ENCODE measurements at places on chromosomes 2 and 18. TPM values are rescaled to one million over a fixed set of nuclear protein-coding genes. Genes with fewer than 3 reads are reported as not detected.

Gene SERPINB11
- 0.93 TPM for total RNA-seq

Gene PLEK
- total RNA-seq, result 7.2 TPM

Gene SIGLEC15
- total RNA-seq, result 0.99 TPM

Gene CRYGC
- 1,741 TPM for total RNA-seq

Gene C2orf80
- total RNA-seq, result not detected

Gene TACR1
- 1.4 TPM for total RNA-seq

Gene NT5C1B
- not detected for total RNA-seq

All from camera-type eye (tissue), 1 donor.